ENCODE measurements at places on chromosomes 5 and 9.

- DNase-seq = no peak
Observed at GRCh38 chr9:99425923-99426842, 204.1 kb downstream of the SEC61B start.

GRCh38 chr5:114744406-114744805, 382.5 kb downstream of the KCNN2 start:
- no peak for DNase-seq

GRCh38 chr9:134382733-134383132, 56.5 kb downstream of the RXRA start:
- DNase-seq = no peak

GRCh38 chr9:90394871-90395270, 247.8 kb downstream of the DIRAS2 start:
- no peak for DNase-seq

- DNase-seq = no peak
Observed at GRCh38 chr5:177368869-177369644, 11.3 kb downstream of the RGS14 start.

DNA sequence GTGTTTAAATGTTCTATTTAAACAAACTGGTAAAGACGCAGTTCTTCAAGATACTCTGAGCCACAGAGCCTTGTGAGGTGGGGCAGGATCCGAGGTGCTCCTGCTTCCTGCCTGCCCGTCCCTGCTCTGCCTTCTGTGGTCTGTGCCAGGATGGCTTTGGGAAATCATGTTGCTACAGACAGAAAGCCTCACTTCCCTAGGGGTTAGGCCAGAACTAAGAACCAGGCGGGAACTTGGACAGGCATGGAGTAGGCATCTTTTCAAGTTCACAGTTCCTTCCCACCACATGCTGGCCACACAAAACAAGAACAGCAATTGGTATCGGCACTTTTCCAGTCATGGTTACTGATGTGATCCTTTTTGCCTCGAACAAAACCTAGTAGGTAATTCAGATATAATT, 67.7 kb upstream of the SPOCK1 start:
- DNase-seq = no peak

DNA sequence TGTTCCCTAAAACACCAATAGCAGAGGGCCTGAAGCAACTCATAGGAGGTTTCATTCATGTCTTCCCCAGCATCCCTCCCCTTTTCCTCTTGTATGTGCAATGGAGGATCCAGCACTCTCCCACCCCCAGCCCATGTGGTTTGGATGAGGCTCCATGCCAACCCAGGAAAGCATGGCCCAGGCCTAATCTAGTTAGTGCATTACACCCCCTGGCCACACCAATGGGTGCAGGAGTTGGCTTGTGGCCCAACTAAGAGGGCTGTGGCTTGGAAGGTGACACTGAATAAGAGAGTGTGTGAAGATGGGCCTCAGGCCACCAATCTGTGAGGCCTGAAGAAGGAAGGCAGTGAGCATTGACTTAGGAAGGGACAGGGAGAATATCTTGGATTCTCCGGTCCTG, 70.8 kb upstream of the SMIM23 start:
- no peak for DNase-seq

DNA sequence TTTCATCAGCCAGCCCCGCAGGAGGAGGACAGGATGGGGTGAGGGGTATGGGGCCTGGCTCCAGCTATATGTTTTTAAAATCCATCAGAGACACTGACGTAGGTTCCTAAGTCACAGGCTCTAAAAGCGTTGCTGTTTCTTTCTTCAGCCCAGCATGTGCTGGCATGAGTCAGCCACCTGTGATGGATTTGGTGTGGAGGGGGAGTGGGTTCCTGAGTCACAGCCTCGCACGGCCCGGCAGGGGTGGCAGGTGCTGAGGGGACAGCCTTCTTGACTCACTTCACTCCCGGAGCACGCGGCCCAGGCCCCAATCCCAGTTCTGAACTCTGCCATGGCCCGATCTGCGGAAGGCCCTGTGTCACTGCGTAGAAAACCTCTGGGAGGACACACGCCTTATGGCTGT, 38.8 kb upstream of the RPL26L1 start:
- no peak for DNase-seq

- DNase-seq = no peak
Observed at GRCh38 chr9:2593744-2594143, 27.8 kb upstream of the VLDLR start.

DNA sequence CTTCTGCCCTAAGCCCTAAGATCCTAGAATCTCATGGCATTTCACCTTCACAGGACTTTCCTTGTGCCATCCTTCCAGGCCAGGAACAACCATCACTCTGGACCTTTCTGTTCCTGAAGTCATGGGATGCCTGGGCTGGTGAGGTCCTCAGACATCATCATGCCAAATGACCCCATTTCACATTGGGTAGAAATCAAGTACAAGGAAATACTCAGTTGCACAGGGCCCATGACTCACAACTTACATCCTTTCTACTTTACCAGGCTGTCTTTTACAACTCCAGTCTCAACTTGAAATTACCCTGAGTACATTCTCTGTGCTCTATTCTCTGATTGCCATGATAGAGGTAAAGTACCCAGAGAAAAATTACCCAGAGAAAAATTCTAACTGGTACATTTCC, 167.1 kb downstream of the PIK3R1 start:
- DNase-seq = no peak

DNA sequence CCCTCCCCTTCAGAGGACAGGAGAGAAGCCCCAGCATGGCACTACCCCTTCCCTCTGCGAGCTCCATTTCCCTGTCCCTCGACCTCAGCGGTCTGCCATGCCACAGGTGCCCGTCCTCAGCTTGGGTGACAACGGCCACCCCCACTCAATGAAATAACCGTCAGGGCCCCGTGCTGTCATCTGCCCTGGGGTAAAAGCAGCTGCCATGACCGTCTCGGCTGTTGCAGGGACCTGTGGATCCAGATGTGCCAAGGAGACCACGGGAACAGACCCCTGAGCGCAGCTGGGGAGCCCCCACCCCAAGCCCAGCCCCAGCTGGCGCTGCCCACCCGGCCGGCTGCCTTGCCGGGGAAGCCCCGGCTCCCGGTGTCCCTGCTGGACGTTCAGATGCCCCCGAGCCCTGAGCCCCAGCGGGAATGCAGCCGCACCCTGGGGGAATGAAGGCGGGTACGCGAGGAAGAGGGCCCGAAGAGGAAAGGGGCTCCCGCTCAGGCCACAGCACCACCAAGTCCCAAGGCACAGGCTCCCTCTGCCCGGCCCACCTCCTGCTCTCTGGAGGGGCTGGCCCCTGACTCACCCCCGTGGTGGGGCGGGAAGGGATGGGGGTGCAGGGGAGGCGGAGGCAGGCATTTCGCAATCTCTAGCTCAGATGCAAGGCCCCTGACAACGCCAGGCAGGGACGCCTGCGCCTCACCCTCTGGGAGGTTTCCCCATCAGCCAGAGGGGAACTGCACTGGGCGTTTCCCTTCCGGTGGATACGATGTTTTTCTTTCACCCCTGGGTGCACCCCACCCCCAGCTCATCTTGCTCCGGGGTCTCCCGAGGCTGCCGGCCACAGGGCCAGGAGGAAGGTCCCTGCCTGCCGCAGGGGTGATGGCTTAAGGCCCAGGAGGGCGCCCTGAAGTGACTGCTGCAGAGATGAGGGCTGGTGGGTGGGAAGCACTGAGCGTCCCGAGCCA, 49.2 kb downstream of the NACC2 start:
- DNase-seq = no peak

GRCh38 chr5:128966375-128966774, 1.1 kb downstream of the SLC27A6 start:
- DNase-seq = no peak

- DNase-seq = peak; percentile 23
Observed at GRCh38 chr5:73917433-73917832, 291.4 kb downstream of the ARHGEF28 start.

GRCh38 chr9:7150153-7150890, 392.5 kb downstream of the KDM4C start:
- no peak for DNase-seq

DNA sequence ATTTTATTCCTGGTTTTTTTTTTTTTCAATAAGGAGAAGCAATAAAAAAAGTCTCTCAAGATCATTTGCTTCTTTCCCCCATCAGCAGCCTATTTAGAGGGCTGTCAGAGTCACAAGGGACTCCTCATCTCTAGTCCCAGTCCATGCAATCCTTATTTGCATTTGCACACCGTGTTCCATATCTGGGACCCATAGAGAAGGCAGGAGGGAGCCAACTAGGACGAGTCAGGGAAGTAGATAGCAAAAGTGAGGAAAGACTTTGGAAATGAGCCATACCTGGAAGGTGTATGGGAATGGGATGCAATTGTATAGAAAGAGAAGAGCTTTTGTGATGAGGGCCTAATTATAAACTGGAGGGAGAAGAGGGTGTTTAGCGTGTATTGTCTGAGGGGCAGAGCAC, 160.0 kb downstream of the PIK3R1 start:
- DNase-seq = no peak

DNA sequence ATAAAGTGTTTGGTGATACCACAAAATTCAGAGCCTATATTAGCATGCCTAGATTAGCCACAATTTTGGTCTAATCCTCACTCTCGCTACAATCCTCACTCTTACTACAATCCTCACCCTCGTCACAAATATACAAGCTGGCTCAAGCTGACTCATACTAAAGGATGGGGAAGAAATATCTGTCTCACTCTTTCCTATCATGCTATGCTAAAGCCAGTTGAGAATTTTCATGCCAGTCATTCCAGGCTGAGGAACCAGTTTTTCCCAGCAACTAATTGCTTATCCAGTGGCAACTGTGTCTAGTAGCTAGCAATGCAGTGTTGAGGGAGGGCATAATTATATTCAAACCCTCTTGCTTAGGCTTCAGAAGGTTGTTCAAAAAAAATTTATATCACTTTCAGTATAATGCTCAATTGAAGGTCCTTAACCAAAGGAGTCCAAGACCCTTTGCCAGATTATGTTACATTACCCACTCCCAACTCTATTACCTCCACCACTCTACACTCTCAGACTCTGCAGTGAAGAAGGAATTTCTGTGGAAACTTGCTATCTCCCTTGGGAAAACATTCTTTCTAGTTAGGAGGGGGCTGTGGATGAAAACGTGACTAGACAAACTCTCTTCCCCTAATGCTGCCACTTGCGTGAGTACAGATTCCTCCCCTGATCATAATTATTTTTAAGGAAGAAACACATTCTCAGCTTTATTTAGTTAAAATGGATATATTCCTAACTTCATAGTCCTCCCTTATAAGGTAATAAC, 810.3 kb upstream of the ACO1 start:
- no peak for DNase-seq

DNA sequence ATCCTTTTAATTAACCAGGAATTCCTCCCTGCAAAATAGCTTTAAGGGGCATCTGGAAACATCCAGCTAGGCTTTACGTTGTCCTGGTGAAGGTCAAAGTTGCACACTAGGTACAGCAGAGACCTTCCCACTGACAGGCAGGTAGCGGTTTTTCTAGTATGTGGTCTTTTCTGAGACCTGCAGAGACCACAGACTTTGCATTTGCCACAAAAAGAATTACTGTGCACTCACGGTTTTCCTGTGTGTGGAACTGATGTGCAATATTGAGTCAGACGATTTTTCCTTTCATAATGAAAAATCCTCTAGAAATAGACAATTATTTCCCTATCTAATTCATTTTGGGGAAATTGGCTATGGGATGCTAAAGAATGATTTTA, 417.0 kb upstream of the ADAMTSL1 start:
- DNase-seq = no peak

GRCh38 chr9:93668261-93668871, 92.0 kb downstream of the PHF2 start:
- no peak for DNase-seq

DNA sequence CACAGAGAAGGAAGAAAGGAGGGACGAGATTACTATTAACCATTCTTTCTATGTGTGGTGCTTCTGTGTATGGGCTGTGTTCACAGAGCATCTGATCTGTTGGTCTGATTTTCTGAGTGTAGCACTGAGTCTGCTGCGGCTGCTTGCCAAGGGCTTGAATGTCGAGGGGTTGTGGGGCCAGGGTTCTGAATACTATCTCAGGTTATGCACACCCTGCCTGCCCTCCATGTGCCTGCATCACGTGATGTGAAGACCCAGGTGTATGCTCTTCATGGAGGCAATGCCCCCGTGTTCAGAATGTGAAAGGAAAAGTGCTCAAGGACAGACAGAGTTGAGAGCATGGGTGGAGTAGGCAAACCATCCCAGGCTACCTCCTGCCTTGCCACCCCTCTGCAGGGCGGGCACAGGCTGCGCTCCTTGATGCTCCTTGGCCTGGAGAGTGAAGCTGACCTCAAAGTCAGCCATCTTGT, 254.9 kb downstream of the FANCC start:
- DNase-seq = no peak

DNA sequence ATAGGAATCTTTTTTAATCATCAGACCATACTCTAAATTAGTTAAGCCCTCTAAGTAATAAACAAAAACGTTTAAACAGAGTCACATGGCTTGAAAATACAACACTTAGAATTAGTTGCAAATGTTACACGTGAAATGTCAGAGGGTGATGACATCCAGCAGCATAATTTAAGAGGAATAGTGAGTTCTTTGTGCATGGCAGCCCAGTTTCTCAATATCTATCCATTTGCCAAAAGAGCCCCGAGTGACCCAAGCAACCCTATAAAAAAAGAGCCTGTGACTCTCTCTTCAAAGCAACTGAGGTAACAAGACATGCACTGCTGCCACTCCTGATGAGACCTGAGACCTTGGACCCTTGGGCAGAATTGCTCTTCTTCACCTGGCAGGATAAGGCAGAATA, 96.9 kb upstream of the RASA1 start:
- no peak for DNase-seq

GRCh38 chr5:37916525-37916924, 76.7 kb upstream of the GDNF start:
- no peak for DNase-seq

DNA sequence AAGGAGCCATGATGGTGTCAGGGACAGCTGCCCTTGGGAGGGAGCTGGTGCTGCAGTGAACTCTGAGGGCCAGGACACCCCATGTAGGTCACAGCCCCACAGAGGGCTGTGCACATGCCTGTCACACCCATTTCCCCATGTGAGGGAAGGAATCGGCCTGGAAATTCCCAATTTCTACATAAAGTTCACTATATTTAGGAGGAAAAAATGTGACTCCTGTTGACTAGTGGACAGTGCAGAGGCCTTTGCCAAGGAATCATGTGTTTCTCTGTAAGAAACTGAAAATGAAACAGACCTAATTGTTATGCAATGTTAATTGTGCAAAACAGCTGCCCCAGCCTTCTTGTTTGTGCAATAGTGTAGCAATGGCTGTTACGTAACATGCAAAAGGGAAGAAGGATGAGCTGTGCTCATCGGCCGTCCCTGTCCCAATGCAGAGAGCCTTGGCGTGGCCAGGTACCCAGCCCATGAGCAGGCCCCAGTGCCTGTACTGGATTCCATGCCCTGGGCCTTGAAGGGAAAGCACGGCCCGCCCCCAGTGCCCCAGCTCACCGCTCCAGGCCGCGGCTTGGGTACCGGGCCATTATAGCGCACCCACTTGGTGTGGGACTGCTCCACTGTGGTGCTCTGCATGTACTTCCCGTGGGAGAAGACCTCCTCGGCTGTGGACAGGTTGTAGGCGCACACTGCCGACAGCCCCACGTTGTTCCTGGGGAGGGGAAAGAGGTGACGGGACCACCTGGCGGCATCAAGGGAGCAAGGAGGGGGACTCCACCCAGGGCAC, 70.0 kb downstream of the SECISBP2 start:
- no peak for DNase-seq

All from NCI-H2171 (cell line).